CD4-positive, alpha-beta T cell treated with Interleukin-4 for 4 hours (primary cell): ENCODE measurements at places on chromosomes 16 and 17.

- no peak for DNase-seq
Observed at GRCh38 chr16:3715430-3715829, 1.9 kb downstream of the TRAP1 start.

- no peak for DNase-seq
Observed at GRCh38 chr17:1144162-1144561, 35.6 kb downstream of the ABR start.

- no peak for DNase-seq
Observed at GRCh38 chr16:49912721-49913120, 56.8 kb upstream of the ZNF423 start.

DNA sequence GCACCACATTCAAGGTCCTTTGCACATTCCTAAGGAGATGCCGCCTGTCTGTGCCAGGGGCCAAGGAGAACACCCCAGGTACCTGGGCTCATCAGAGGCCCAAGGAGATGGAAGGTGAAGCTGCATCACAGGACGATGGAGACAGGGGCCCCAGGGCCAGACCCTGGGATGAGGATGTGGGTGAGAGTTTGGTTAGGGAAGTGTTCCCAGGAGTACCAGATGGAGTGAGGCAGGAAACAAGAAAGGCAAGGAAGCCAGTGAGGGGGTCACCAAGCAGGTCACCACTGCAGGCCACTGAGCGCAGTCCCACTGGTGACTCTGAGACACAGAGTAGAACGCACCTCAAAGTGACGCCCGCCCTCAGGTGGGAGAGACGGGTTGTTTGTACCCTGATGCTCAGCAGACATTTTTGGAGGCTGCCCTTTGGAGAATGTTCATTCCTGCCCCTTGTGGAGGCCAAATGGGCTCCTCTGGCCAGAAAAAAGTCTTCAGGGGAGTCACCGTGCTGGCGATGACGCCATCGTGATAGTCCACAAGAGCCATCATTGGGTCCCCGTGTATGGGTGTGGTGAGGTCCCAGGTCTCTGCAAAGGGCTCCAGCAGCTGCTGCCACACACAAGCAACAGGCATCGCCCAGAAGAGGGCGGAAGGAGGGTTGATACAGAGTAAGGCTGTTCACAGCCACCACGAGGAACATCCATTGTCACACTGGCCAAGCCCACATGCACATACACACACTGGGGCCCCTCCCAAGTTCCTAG lies 57.5 kb downstream of the BEAN1 start:
- DNase-seq, result no peak

DNA sequence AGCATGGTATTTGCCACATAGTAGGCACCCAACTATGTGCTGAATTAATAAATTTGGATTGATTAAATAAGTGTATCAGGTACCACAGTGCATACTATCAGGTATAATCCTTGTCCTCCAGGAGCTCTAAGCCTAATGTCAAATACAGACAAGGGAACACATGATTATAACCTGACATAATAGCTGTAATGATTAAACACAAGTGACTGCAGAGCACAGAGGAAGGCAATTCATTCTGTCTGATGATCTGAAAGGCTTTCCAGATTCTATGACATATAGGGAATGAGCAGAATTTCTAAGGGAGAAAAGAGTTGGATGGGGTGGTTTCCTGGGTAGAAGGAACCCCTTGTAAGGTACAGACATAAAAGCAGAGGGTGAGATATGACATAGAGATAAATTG lies 273.5 kb downstream of the KIF2B start:
- DNase-seq, result no peak

- no peak for DNase-seq
Observed at GRCh38 chr17:73585583-73585982, 58.7 kb downstream of the SDK2 start.

DNA sequence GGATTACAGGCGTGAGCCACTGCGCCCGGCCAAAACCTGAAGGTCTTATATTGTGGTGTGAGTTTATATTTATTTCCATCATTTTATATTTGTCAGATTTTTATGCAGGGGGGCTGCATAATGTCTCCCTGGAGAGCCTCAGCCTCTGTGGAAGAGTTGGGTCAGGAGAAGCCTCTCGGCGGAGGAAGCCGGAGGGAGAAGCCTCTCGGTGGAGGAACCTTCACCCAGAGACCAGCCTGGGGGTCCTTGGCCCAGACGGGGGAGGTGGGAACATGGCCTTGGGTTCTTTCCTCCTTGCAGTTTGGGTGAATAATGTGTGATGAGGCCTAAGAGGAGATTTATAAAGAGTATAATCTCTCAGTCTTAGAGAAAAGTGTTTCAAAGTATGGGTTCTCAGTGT lies 22.4 kb upstream of the ZNF750 start:
- no peak for DNase-seq

DNA sequence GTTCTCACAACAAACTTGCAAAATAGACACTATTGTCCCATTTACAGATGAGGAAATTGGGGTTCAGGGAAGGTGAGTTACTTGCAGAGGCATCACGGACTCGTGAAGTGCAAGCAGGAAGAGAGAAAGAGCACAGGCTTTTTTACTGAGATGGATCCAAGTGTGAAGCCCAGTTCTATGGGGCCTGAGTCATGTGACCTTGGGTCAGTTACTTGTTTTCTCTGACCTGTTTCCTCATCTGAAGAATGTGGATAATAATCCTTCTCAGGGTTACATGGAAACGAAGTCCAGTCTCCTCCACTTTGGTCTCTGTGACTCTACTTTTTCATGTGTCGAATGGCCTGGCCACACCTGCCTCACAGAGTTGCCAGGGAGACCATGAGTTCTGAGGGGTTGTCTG lies 134.4 kb downstream of the SPACA3 start:
- DNase-seq, result no peak

GRCh38 chr17:50219939-50220465 lies 18.6 kb upstream of the COL1A1 start:
- DNase-seq, result no peak

DNA sequence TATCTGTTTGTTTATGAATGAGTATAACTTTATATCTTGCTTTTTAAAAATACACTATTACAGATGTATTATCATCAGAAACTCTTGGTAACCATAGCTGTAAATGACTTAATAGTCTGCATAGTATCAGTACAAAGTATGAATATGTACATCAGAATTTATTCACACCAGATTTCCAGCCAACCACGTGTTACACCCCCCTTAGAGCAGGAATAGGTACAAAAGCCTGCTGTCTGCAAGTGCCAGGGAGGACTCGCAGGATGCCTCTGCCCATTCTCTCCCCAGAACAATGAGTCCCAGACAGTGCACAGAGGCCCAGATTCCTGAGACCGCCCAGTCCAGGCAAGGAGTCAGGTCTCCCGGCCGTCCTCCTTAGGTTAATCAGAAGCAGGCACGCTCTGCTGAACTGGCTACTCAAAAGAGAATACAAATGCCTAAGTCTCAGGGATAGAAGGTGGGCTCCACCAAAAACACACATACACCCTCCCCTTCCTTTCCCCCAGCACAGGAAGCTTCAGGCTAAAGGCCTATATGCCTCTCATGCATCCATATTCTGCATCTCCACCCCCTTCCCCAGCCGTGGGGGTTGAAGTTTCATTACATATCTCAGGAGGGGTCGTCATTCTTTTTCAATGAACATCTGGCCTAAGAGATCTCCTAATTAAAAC lies 159.1 kb upstream of the CDH11 start:
- no peak for DNase-seq

GRCh38 chr17:82917699-82918345 lies 78.0 kb upstream of the ZNF750 start:
- no peak for DNase-seq

DNA sequence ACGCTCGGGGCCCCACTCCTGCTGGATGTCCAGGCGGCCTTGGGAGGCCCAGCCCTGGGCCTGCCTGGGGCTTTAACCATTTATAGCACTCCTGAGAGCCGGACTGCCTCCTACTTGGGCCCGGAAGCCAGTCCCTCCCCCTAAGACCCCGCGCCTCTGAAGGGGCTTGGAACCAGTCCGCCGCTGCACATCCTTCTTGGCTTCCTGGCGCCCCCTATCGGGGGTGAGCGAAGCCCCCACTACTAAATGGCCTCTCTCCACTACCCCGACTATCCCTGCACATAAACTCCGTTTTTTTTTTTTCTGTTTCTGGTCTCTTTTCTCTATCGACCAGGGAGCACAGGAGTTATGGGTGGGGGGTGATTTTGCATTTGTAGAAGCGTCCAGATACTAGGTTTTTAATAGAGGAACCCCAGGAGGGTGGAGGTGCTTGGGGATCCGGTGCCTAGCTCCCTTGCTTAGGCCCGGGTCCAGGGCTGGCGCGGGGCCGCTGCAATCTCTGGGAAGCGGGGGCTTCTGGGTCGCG lies 633 bp upstream of the NOL3 start:
- no peak for DNase-seq

- no peak for DNase-seq
Observed at GRCh38 chr16:35339337-35339736, 1879.9 kb downstream of the TP53TG3F start.

DNA sequence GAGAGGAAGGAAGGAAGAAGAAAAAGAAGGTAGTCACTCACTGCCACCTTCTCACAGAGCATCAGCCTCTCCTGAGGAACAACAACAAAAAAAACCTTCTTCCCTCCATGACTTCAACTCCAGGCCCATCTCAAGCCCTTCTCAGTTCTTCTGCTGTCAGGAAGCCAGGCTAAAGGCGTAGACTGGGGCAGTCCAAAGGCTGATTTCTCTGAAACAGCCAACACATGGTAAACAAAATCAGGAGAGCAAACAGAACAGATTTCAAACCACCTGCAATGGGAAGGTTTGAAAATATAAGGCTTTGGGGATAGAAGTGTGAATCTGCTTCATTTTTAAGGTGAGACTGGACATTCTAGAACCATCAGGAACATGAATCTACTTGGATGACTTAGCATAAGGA lies 157.3 kb upstream of the DNAH9 start:
- DNase-seq, result no peak

DNA sequence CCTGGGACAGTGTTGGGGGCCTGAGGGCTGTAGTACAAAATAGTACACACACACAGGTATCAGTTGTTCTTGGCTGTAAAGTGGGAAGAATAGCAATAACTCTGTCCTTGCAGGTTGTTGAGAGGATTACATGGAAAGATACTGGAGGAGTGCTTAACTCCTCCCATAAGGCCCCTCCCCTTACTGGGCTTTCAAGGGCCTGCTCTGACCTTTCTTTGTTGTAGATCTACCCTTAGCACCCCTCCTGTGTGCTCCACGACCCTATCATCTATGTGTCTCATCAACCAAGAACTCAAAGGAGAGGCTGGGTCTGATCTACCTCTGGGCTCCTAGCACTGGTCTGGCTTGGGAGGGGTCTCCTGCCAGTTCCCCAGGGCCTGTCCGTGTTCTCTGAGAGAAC lies 8.3 kb upstream of the EDC4 start:
- DNase-seq, result no peak

- no peak for DNase-seq
Observed at GRCh38 chr16:57992084-57992483, 8.4 kb downstream of the ZNF319 start.

DNA sequence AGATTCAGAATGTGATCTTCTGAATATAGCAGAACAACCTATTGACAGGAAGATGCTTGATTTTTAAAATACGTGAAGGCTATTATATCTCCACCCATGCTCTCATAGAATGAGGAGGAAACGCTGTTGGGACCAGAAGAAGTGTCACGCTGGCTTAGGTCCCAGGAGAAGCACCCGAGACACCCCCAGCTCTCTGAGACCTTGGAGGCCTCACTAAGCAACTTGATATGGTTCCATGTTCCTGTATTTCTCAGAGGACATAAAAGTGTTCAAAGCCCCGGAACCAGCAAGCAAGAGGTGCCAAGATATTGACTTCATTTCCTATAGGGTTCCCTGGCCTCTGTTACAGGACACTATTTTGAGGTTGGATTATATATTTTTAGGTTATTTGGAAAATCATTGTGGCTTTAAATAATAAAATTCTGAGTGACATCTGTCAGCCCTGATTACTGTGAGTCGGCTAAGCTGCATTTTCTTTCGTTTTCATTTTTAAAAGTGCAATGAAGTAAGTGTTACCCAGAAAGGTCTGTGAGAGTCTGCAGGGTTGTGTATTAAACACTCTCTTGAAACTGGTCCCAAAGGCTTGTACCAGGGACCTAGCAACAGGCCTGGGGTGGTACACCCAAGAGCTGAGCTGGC lies 400.0 kb downstream of the SOX9 start:
- DNase-seq, result no peak

DNA sequence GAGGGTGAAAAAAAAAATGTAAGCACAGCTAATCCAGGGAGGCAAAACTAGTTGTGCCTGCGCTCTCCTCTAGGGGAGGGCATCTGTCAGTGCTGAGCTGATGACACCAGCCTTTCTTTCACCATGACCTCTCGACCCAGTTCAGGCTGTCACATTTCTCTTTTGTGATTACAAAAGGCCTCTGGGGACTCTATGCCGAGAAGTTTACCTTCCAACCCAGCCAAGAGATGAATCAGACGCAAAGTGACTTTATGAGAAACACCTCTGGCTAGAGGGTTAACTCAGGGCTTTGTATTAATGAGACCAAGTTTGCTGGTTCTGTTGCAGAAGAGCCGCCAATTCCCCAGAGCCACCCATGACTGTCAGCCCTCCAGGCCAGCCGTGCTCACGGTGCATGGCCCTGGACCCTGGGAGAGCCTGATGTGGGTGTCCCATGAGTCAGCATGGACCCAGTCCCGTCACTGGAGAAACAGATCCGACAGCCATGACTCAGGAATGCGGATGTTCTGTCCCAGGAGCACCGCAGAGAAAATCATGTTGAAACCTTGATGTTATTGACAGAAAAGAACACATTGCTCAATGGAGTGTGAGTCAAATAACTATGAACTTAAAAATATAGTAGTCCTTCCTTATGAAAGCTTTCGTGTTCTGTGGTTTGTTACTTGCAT lies 437.2 kb downstream of the HS3ST3B1 start:
- no peak for DNase-seq

DNA sequence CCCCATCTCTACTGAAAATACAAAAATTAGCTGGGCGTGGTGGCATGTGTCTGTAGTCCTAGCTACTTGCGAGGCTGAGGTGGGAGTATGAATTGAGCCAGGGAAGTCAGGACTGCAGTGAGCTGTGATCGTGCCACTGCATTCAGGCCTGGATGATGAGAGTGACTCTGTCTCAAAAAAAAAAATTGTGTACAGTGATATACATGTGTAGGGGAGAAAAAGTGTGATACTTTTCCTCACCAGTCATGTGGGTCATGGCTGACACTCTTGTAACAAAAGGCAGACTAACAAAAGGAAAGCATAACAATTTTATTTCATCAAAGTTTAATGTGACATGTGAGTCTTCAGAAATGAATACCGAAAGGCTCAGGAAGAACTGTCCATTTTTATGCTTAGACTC lies 2.0 kb upstream of the ABCC12 start:
- DNase-seq, result no peak

GRCh38 chr16:70454222-70455034 lies at the start of gene FCSK:
Gene FCSK (plus strand): TSS chr16:70454595. CDS start chr16:70463191, 8,596 bp downstream.
- peak; percentile 50 for DNase-seq

GRCh38 chr17:34567691-34568465 lies 11.5 kb upstream of the TMEM132E start:
- DNase-seq, result no peak

DNA sequence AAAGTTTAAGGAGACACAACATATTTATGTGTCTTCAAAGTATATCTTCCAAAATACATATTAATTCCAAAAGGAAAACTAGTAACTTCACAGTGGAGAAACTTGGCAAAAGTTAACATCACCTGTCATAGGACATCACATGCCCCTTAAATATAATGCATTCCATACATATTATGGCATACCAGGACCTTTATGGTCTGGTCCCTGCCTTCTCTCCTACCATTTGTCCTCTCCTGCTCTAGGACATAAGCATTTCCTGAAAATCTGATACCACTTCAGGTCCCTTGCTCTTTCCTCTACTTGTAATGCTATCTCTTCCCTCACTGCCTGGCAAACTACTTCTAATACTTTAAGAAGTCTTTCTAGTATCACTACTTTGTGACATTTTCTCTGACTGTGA lies 168.1 kb upstream of the RBL2 start:
- DNase-seq, result no peak
